ENCODE measurements at places on chromosomes 7 and 10. TPM values are rescaled to one million over a fixed set of nuclear protein-coding genes. Genes with fewer than 3 reads are reported as not detected.

Gene ENO4
- 0.17 TPM for total RNA-seq

Gene ASAH2
- total RNA-seq = 0.31 TPM

Gene ITGB8
- 107 TPM for total RNA-seq

Gene ALDH18A1
- total RNA-seq = 80.4 TPM

Gene SPDYE9
- not detected for total RNA-seq

Gene PON1
- not detected for total RNA-seq

Gene CH25H
- total RNA-seq = 0.12 TPM

Gene SLIT1
- total RNA-seq = not detected

Gene TRIL
- not detected for total RNA-seq

Gene TMEM130
- 2.5 TPM for total RNA-seq

Gene VWDE
- 3.1 TPM for total RNA-seq

Gene PSD
- total RNA-seq = 0.06 TPM

Gene TMEM176A
- not detected for total RNA-seq

Gene RAPGEF5
- total RNA-seq = 0.85 TPM

Gene ZPBP
- total RNA-seq = not detected

Gene ACADSB
- total RNA-seq = 6.6 TPM

Gene SLC18A3
- not detected for total RNA-seq

Gene CALHM3
- total RNA-seq = 0.23 TPM

Gene NEUROD6
- total RNA-seq = not detected

GRCh38 chr7:150961510-150962289, 16.4 kb downstream of the KCNH2 start:
- no peak for DNase-seq

DNA sequence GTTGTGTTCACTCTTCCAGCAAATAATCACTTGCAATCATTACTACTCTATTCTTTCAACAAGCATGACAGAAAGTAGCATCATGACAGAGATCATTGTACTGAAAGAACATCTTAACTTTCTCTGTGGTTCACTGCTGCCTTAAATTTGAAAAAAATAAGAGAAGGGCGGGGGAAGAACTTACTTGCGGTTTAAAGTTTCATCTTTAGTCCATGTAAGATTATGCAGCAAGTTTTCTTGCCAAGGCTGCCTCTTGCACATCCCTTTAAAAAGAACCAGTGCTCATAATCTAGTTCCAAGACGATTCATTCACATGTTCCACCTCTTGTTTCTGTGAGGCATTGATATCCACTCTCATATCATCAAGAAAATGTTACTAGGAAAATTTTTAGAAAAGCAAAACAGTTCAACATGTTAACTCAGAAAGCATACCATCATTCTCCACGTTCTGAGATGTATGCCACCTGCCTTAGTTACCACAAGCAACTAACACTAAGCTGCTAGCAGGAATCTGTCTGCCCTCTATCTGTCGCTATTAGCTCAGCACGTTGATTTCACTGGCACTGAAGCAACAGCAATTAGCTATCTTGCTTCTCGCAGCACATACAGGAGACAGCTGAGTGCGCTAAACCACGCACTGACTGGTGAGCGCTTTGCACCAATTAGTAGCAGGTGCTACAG, at the start of gene PCDH15:
Gene PCDH15 (minus strand): TSS at position 491 of the 681 bp plus-strand sequence. CDS start 136,969 bp downstream, outside the sequence.
- peak; percentile 49 for DNase-seq

GRCh38 chr10:112858986-112859651, 90.9 kb upstream of the TCF7L2 start:
- no peak for DNase-seq

GRCh38 chr10:28087661-28088351, 88.9 kb upstream of the ODAD2 start:
- peak; percentile 53 for DNase-seq

DNA sequence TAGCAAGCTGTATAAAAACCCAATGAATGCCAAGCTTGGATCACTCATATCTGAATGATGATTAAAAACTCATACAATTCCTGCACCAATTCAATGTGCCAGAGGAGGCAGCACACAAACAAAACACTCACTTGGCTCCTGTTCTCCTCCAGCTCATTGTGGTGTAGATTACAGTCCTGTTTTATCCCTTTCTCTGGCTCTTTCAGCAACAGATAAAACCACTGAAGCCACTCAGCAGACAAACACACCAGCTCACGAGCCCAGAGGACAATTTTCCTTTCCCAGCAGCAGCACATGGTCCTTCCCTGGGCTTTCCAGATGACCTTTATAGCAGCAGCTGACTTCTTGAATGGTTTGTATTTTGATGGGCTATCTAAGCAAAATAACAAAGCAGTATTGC, 107.3 kb upstream of the STARD3NL start:
- DNase-seq = peak; percentile 95

GRCh38 chr10:17872191-17873091, 63.3 kb downstream of the MRC1 start:
- no peak for DNase-seq

DNA sequence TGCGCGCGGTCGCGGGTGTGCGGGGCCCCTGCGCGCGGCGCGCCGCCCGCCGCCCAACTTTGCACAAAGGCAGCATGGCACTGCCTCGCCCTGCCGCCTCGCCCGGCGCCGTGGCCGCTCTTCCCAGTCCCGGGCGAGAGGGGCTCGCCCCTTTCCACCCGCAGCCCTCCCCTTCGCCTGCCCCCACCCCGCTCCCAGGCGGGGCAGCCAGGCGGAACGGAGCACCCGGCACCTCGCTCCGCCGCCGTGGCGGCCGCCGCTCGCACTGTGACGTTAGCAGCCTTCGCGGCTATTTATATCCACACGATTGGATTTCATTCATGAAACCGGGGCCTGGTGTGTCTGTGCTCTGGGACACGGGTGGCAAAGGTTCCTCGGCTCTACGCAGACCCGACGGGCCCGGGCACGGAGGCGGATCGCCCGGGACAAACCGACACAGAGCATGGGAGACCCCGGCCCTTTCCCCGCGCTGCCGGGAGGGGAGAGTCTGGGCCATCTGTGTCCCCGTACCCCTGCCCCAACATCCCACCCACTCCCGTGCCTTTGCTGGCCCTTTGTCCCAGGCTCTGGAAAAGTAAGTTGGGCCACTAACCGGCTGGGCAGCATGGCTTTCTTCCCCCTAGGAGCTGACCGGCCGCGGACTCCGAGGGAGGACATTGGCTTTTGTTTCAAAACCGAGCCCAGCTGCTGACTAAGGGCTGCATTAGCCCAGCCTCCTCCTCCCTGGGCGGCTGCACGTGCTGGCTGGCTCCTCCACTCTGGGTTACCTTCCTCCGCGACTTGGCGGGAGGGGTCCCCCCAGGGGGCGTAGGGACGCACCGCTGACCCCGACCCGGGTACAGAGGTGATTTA, at the start of gene RHOBTB1:
Gene RHOBTB1 (minus strand): TSS at position 128 of the 852 bp plus-strand sequence. CDS start 32,643 bp downstream, outside the sequence.
- DNase-seq = peak; percentile 69

GRCh38 chr10:78532480-78533042, 498.9 kb downstream of the RPS24 start:
- DNase-seq = no peak

- peak; percentile 99 for DNase-seq
Observed at GRCh38 chr10:126062131-126063032, 166.0 kb downstream of the FANK1 start.

- no peak for DNase-seq
Observed at GRCh38 chr10:92142949-92143348, 147.9 kb downstream of the CPEB3 start.

GRCh38 chr10:86329896-86330680, 36.5 kb downstream of the GRID1 start:
- no peak for DNase-seq

DNA sequence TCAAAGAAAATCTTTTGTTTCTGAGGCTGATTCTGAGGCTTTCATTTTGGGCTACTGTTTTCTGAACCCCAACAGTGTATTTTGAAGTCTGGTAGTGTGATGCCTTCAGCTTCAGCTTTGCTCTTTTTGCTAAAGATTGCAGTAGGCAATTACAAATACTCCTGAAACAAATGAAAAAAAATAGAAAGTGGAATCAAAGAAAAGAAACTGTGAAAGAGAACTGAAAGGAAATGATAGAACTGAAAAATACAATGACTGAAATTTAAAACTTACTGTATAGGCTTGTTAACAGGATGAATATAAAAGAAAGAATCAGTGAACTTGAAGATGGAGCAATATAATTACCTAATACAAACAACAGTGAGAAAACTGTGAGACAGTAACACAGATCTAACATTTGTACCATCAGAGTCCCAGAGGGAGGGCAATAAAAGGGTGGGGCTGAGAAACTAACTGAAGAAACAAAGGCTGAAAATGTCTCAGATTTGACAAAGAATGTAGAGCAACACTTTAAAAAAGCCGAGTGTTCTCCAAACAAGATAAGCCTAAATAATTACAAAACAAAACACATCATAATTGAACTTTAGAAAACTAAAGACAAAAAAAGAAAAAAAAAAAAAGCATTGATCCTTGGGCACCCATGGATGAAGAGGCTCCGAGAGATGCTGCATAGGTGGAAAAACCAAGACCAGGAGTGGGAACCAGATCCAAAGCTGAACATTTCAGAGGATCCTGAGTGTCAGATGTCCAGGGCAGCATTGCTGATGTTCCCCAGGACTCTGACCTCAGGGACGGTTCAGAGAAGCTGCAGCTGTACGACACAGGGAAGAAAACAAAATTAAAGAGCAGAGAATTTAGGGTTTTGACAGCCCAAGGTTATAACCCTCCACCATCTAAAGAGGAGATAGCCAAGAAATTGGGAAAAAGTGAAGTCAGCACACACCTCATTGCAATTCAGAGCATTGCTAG, 223.2 kb upstream of the IGFBP3 start:
- no peak for DNase-seq

GRCh38 chr7:150432915-150433892, 17.2 kb upstream of the GIMAP8 start:
- no peak for DNase-seq

GRCh38 chr7:47792521-47793121, 155.6 kb downstream of the PKD1L1 start:
- DNase-seq = peak; percentile 56

DNA sequence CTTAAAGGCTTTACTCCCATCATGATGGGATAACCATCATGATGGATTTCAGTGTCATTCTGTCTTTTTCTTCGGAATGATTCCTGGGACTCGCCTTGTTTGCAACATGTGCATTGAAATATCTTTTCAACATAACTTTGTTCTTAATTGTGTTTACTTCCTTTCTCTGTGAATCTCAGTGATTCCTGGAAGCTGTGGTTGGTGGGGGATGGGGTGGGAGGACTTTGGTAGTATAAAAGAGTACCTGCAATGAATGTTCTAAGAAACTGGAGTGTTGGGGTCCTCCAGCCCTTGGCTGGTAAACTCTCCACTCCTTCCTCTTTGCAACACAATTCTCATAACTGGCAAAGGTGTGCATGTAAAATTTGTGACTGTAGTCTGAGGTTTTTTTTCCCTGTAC, 11.5 kb upstream of the SH2D4B start:
- DNase-seq = no peak

- no peak for DNase-seq
Observed at GRCh38 chr7:136697271-136697670, 171.2 kb upstream of the CHRM2 start.

DNA sequence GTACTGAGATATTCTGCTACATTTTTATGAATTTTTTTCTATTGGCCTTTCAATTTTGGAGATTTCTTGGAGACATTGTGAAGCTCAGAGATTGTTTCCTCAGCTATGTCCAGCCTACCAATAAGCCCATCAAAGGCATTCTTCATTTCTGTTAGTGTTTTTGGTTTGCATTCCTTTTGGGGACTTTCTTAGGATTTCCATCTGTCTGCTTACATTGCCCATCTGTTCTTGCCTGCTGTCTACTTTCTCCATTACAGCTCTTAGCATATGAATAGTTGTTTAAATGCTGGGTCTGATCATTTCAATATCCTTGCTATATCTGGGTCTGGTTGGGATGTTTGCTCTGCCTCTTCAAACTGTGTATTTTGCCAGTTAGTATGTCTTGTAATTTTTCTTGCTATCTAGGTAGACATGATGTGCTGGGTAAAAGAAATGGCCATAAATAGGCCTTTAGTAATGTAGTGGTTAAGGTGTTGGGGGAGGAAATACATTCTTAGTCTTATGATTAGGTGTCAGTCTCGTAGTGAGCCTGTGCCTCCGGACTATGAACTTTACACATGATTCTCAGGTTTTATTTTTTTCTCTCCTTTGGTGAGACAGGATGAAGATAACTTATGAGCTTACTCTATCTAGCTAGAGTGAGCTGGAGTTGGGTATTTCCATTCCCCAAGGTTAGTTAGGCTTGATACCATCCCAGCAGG, 32.6 kb upstream of the NME8 start:
- DNase-seq = no peak

GRCh38 chr10:112875476-112876267, 74.4 kb upstream of the TCF7L2 start:
- DNase-seq = peak; percentile 11

- DNase-seq = no peak
Observed at GRCh38 chr10:62690703-62691102, 113.8 kb upstream of the ADO start.

DNA sequence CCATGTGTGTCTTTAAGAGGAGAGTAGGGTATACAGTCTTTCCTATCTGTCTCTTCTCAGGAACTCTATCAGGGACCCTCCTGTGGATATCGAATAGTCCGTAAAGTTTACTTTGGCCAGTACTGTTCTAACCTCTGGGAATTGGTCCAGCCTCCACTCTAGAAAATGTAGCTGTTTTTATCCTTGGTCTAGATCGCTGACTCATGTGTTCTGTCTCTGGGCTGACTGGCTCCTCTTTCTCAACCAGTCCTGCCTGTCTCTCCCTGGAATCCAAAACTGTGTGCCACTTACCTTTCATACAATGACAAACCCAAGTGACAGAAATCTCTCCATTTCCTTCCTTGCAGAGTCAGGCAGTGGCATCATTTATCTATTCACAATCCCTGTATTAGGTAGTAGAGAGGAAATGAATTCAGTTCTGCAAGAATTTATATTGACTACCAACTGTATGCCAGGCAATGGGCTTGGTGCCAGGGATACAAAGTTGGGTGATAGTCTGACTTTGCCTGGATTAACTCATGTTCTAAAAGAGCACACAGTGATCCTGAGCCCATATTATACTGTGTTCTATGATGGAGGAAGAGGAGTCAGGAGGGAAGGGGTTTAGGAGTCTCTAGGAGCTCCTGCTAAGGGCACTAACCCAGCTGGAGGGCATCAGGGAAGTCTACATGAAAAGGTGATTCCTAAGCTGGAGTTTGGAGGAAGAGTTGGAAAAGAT, 232.7 kb downstream of the LRMDA start:
- DNase-seq = no peak

GRCh38 chr7:143454091-143454680, 10.9 kb downstream of the TAS2R60 start:
- no peak for DNase-seq

DNA sequence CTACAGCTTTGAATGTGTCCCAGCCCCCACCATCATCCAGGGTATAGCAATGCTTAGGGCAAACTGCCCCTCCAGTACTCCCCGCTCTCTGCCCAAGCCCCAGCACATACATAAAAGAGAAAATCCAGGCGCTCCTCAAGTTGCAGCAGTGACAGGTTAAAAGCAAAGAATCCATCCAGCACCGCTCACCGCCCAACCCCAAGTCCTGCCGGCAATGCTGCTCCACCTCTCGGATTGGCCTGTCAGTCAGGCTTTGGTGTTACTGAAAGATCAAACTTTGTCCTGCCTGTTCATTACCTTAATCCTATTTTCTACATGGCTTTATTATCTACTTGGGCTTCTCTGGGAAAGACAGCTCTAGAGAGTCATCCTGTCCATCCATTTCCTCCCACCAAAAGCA, 31.9 kb downstream of the DPCD start:
- no peak for DNase-seq
